Activated gamma-delta T cell treated with Interleukin-2 at 50 U/mL for 16 hours (primary cell): ENCODE measurements at places on chromosomes 13 and 19.

- no peak for DNase-seq
Measured at GRCh38 chr13:60109285-60109684, 54.4 kb downstream of the DIAPH3 start.

DNA sequence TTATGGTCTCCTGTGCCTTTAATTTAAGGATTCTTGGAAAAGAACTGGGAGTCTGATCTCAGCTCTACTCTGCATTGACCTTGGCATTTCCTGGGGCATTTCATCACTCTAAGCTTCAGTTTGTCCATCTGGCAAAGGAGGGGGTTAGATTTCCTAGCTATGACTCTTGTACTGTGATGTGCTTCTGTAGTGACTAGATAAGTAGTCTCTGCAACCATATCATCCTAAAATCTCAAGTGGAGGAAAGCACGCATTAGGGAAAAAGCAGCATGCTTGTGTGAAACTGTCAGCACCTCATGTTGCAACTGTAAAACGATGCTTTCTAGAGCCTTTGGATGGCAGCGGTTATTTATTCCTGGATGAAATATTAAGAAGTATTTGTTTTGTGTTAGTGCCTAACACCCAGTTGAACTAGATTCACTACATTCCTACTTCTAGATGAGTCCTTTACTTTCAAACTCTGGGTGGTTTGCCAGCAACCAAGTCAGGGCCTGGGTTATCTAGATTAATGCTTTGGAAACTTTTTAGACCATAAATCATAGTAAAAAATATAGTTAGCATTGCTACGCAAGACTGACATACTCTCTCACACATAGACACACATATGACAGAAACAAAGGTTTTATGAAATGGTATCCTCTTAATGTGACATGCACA, 6.8 kb downstream of the WDFY2 start:
- no peak for DNase-seq

GRCh38 chr19:13831537-13832467, 36.6 kb downstream of the ZSWIM4 start:
- DNase-seq: no peak

DNA sequence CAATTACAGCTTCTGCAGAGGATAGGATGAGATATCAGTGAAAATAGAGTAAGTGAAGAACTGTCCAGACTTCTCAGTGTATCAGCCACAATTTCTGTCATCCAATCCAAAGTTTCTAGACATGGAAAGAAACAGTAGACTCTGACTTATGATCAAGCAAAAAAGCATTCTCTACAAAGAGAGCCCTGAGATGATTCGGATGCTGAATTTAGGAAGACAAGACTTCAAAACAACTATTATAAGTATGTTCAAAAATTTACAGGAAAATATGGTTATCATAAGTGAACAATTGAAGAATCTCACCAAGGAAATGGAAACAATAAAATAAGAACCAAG, 238.2 kb upstream of the IRS2 start:
- no peak for DNase-seq

DNA sequence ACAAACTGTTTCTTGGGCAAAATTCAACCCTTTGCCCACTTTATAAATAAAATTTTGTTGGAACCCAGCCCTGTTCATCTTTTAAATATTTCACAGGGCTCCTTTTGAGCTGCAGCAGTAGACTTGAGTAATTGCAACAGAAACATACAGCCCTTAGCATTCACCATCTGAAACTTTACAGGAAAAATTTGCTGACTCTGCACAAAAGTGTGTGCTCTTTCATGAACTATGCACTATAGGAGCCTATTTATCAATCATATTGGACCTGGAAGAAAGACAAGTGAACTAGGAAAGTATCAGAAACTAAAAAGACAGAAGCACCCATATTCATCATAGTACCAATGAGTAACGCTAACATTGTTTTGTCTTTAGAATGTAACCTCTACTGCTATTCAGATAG, 406.9 kb upstream of the SLC10A2 start:
- no peak for DNase-seq

DNA sequence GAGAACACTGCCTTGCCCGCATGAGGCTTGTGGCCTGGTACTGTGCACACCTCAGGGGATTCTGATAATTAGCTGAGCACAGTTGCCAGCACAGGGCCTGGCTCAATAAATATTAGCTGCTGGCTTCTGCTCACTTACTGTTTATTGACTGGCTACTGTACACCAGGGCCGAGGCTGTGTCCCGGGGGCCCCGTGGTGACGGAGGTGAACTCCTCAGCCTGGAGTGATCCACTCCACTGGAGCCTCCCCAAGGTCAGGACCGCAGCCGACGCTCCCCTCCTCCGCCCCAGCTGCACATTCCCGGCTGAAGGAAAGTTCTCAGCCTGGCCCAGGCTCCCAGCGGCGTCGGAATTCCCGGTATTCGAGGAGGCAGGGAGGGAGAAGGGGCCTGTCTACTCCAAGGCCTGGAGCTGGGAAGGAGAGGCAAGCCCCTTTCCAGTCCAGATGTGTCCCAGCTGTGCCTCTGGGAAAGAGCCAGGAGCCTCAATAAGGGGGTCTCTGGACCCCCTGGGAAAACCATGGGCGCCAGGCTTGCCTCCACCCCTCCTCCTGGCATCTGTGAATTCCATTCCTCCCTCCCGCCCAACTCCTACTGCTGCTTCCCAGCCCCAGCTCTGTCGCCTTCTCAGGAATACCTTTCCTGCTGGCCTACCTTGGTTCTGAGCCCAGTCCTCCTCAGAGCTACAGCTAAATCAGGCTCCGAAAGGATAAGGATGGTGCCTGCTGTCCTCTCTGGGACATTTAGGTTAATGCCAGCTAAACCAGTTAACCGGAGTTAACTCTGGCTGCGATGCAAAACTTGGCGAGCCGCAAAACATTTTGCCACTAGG, 7.3 kb downstream of the RPS16 start:
- DNase-seq: no peak
